Tibial artery (tissue), 4 donors: ENCODE measurements at places on chromosomes 3 and 15.

DNA sequence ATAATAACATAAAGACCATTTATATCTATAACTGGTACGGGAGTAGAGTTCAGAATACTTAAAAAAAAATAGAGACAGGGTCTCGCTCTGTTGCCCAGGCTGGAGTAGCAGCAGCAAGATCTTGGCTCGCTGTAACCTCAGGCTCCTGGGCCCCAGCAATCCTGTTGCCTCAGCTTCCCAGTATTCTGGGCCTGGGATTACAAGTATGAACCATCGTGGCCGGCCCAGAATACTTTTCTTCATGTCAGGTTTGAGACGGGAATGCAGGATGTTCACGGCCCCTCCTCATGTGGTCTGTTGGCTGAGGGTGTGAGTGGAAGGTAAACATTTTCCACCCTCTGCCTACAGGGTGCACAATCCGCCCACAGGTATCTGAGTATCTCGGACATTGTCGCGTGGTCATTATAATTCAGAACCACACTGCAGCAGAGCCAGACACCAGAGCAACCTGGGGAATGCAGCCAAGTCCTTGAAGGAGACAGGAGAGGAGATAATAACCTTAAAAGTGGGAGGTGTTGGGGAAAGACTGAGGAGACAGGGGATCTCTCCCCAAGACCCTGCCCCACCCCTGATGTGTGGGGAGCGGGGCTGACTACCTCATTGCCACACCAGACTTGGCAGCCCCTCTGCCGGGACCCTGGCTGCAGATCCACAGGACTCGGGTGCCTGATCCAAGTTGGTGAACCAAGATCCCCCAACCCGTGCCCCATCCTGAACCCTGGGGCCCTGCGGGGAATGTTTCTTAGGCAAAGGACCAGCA, 106.8 kb downstream of the ADCY5 start:
- no peaks in the 10 kb centered on the region for H3K4me1 ChIP-seq
- H3K27ac ChIP-seq = peak overlapping the region; percentile 76
- DNase-seq = no peak

DNA sequence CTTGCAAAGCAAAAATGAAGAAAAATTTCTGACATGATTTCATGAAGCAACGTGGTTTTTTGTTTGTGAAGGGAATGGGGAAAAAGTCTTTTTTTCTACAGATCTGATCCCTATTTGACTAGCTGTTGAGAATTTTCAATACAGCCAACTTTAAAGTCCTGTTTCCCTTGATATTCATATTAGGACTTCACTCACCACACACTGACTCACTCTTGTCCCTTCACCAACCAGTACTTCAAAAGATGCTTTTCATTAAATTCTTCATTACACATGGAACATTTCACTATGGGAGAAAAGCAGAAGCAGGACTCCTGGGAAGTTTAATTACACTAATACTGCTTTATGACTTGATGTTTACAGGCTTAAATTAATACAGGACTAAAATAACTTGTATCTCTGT, 16.6 kb downstream of the TRANK1 start:
- H3K4me1 ChIP-seq = peaks cover 3% of the 10 kb centered on the region
- no peaks in the 10 kb centered on the region for H3K36me3 ChIP-seq
- no peak for DNase-seq
- no peak overlapping the region for H3K4me3 ChIP-seq
- no peaks in the 10 kb centered on the region for H3K27me3 ChIP-seq
- H3K27ac ChIP-seq = no peak overlapping the region

GRCh38 chr3:141992512-141992911, 116.1 kb downstream of the ATP1B3 start:
- no peak for DNase-seq
- no peak overlapping the region for H3K4me3 ChIP-seq
- H3K4me1 ChIP-seq = peaks cover 5% of the 10 kb centered on the region
- no peak overlapping the region for H3K27ac ChIP-seq

DNA sequence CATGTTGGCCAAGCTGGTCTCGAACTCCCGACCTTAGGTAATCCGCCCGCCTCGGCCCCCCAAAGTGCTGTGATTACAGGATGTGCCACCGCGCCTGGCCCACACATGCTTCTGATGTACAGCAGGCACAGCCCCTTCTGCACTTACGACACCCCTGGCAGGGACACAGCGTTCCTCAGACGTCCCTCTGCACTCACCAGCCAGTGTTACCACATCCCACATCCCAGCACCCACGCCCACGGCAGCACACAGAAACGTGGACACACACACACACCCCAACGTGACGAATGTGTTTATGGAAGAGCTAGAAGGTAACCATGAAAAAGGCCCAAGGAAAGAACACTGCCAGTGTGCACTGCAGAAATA, 576 bp upstream of the RPAP1 start:
- H3K4me1 ChIP-seq = no peaks in the 10 kb centered on the region
- no peaks in the 10 kb centered on the region for H3K27me3 ChIP-seq
- H3K36me3 ChIP-seq = no peaks in the 10 kb centered on the region
- peak; percentile 43 for DNase-seq
- H3K4me3 ChIP-seq = peak overlapping the region; percentile 81

- no peaks in the 10 kb centered on the region for H3K4me1 ChIP-seq
- DNase-seq = no peak
- H3K27me3 ChIP-seq = no peaks in the 10 kb centered on the region
- H3K4me3 ChIP-seq = no peak overlapping the region
- no peaks in the 10 kb centered on the region for H3K36me3 ChIP-seq
- no peak overlapping the region for H3K27ac ChIP-seq
Observed at GRCh38 chr3:179852142-179852905, 184.4 kb downstream of the PEX5L start.

- no peak overlapping the region for H3K4me3 ChIP-seq
- no peak overlapping the region for H3K27ac ChIP-seq
- no peak for DNase-seq
- no peaks in the 10 kb centered on the region for H3K27me3 ChIP-seq
- H3K4me1 ChIP-seq = no peaks in the 10 kb centered on the region
- H3K36me3 ChIP-seq = no peaks in the 10 kb centered on the region
Observed at GRCh38 chr3:123853686-123854372, 30.3 kb downstream of the MYLK start.

DNA sequence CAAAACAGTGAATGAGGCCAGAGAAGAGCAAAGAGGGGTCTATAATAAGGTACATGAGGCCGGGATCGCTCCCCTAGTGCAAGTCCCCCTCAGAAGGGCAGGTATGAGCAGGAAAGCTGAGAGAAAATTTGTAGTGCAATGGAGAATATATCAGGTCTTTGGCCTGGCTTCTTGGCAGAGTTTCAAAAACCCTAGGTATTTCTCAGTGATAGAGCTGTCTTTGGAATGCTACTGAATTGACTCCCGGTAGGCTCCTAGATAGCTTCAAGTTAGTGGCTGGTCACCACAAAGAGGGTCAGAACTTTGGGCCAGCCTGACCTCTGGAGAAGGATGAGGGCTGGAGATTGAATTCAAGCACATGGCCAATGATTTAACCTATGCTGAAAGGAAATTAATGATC, 30.6 kb upstream of the OXTR start:
- H3K36me3 ChIP-seq = no peaks in the 10 kb centered on the region
- no peak overlapping the region for H3K4me3 ChIP-seq
- H3K27me3 ChIP-seq = no peaks in the 10 kb centered on the region
- H3K27ac ChIP-seq = no peak overlapping the region
- no peak for DNase-seq

GRCh38 chr3:173938159-173938558, 540.6 kb downstream of the NLGN1 start:
- H3K4me1 ChIP-seq = peaks cover 7% of the 10 kb centered on the region
- DNase-seq = no peak
- H3K27ac ChIP-seq = no peak overlapping the region
- H3K4me3 ChIP-seq = no peak overlapping the region

GRCh38 chr3:100073714-100074307, 40.5 kb downstream of the FILIP1L start:
- H3K4me1 ChIP-seq = peaks cover 29% of the 10 kb centered on the region
- no peaks in the 10 kb centered on the region for H3K27me3 ChIP-seq
- DNase-seq = no peak
- peak overlapping the region; percentile 79 for H3K27ac ChIP-seq

GRCh38 chr3:34859746-34860145, 779.6 kb upstream of the ARPP21 start:
- H3K4me1 ChIP-seq = no peaks in the 10 kb centered on the region
- H3K27me3 ChIP-seq = no peaks in the 10 kb centered on the region
- H3K27ac ChIP-seq = no peak overlapping the region
- H3K36me3 ChIP-seq = no peaks in the 10 kb centered on the region

DNA sequence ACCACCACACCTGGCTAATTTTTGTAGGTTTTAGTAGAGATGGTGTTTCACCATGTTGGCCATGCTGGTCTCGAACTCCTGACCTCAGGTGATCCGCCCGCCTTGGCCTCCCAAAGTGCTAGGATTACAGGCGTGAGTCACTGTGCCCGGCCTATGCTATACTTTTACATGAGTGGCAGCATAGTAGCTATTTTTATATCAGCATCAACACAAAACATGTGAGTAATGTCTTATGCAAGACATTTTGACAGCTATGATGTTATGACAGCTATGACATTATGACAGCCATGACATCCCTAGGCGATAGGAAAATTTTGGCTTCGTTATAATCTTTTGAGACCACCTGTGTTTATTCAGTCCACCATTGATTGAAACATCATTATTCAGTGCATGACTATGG, 4.1 kb upstream of the NAALADL2 start:
- no peaks in the 10 kb centered on the region for H3K36me3 ChIP-seq
- no peaks in the 10 kb centered on the region for H3K4me1 ChIP-seq
- H3K4me3 ChIP-seq = no peak overlapping the region
- no peak overlapping the region for H3K27ac ChIP-seq
- no peaks in the 10 kb centered on the region for H3K27me3 ChIP-seq

DNA sequence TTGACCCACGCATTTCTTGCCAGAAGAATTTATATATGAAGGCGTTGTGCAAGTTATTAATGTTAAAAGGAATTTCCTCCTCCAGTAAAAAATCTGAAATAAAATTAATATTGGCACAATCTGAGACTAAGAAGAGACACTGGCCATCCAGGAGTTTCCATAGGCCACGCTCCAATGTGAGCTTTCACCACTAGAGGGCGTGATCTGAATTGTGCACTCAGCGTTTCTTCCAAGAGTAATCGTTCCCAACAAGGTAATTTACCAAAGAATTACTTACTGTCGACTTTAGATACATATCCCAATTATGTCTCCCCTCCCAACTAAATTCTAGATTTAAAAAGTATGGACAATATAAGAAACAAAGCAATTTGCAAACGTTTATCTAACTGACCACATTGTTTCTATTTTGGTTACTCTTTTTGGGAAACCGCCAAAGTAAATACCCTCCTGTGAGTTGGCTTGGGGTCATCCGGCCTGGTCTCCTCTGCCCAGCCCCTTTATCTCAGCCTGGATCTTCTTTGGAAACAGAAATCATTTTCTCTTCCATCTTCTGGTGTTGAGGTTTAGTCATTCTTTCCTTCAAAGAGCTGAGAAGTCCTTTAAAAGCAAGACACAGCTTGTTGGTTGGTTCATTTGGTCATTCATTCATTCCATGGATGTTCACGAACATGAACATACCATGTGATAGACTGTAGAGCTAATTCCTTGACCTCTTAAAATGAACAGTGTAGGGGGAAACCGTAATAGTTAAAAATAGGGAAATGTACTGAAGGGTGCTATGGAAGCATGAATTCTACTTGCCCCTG, 26.2 kb downstream of the POLR2M start:
- no peak overlapping the region for H3K4me3 ChIP-seq
- H3K27me3 ChIP-seq = no peaks in the 10 kb centered on the region
- H3K4me1 ChIP-seq = no peaks in the 10 kb centered on the region

GRCh38 chr15:57769266-57769665, 62.8 kb downstream of the POLR2M start:
- peak; percentile 68 for DNase-seq
- H3K36me3 ChIP-seq = no peaks in the 10 kb centered on the region
- no peak overlapping the region for H3K4me3 ChIP-seq
- peaks cover 4% of the 10 kb centered on the region for H3K4me1 ChIP-seq
- no peaks in the 10 kb centered on the region for H3K27me3 ChIP-seq
- H3K27ac ChIP-seq = peak overlapping the region; percentile 53

GRCh38 chr3:45607790-45608189, 13.2 kb downstream of the LIMD1 start:
- H3K4me1 ChIP-seq = no peaks in the 10 kb centered on the region
- no peak for DNase-seq
- no peak overlapping the region for H3K4me3 ChIP-seq
- peak overlapping the region; percentile 77 for H3K27ac ChIP-seq

DNA sequence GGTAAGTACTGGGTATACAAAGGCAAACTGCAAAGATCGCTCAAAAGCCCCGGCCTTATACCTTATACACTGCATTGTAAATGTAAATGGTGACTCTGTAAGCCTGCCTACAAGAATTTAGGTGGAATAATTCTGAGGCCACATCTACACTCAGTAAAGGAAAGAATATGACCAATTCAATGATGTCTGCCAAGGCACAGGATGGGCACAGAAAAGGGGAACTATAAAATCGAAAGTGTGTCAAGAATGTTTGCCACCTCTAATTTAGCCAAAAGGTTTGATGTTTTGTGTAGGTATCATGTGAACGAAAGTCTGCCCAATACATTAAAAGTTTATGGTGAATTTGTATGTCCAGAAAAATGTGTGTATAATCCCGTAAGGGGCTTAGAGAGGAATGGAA, 96.1 kb downstream of the FOXP1 start:
- H3K36me3 ChIP-seq = peaks cover 15% of the 10 kb centered on the region
- no peak for DNase-seq
- H3K4me1 ChIP-seq = no peaks in the 10 kb centered on the region
- no peak overlapping the region for H3K27ac ChIP-seq
- H3K27me3 ChIP-seq = no peaks in the 10 kb centered on the region
- no peak overlapping the region for H3K4me3 ChIP-seq

- H3K27ac ChIP-seq = no peak overlapping the region
- H3K27me3 ChIP-seq = peaks cover 2% of the 10 kb centered on the region
Observed at GRCh38 chr15:24772266-24772665, 96.7 kb downstream of the NPAP1 start.

- H3K36me3 ChIP-seq = no peaks in the 10 kb centered on the region
- H3K4me1 ChIP-seq = no peaks in the 10 kb centered on the region
Observed at GRCh38 chr3:123459862-123460261, 11.0 kb upstream of the ADCY5 start.

GRCh38 chr3:146532406-146532805, 12.0 kb downstream of the PLSCR1 start:
- H3K27me3 ChIP-seq = no peaks in the 10 kb centered on the region
- no peak overlapping the region for H3K4me3 ChIP-seq
- no peaks in the 10 kb centered on the region for H3K4me1 ChIP-seq
- no peak for DNase-seq

DNA sequence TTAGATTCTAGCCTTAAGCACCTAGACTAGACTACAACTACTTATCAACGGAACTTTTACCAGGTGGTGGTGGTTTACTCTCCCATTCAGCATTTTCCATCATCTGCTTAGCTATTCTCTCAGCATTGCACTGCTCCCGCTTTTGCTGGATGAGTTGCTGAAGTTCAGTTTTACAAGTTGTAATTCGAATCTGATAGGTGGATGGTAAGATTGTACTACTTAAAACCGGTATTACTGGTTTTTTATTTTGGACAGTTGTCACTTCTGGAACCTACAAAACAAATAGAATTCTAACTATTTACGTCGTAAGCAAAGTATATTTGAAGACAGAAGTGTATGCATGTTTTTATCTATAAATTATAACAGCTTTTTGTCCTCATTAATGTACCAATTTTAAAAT, 41.1 kb downstream of the PIK3R4 start:
- H3K36me3 ChIP-seq = peaks cover 50% of the 10 kb centered on the region
- no peaks in the 10 kb centered on the region for H3K27me3 ChIP-seq
- H3K27ac ChIP-seq = no peak overlapping the region
- DNase-seq = no peak
